ENCODE measurements at places on chromosomes 7 and 10.

DNA sequence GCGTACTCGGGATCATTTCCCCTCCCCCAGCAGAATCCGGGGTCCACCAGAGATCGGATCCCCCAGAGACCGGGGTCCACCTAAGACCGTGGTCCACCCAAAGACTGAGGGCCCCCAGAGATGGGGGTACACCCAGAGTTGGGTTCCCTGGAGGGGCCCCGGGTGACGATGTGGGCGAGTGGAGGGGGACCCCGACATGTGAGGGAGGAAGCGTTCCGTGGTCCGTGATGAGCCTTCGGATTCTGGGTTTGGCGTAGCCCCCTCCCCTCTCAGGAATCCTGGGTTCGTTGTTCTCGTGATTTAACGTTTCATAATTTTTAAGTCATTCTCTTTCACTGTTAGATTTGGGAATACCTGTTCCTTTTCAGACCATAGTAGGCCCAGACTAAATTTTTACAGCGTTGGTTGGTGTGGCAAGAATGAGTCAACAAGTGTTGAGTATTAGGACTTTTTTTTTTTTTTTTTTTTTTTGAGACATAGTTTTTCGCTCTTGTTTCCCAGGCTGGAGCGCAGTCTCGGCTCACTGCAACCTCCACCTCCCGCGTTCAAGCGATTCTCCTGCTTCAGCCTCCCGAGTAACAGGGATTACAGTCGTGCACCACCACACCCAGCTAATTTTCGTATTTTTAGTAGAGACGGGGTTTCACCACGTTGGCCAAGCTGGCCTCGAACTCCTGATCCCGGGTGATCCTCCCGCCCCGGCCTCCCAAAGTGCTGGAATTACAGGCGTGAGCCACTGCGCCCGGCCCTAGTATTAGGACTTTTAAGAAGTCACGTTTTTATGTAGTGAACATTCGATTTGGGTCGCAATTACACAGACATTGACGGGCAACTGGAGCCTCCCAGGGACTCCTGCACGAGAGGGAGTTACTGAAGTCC lies 672 bp downstream of the GTPBP4 start:
- no peak for DNase-seq

- DNase-seq: no peak
Observed at GRCh38 chr7:148919859-148920258, 35.8 kb upstream of the EZH2 start.

- DNase-seq: no peak
Observed at GRCh38 chr7:120760050-120760449, 97.9 kb downstream of the TSPAN12 start.

DNA sequence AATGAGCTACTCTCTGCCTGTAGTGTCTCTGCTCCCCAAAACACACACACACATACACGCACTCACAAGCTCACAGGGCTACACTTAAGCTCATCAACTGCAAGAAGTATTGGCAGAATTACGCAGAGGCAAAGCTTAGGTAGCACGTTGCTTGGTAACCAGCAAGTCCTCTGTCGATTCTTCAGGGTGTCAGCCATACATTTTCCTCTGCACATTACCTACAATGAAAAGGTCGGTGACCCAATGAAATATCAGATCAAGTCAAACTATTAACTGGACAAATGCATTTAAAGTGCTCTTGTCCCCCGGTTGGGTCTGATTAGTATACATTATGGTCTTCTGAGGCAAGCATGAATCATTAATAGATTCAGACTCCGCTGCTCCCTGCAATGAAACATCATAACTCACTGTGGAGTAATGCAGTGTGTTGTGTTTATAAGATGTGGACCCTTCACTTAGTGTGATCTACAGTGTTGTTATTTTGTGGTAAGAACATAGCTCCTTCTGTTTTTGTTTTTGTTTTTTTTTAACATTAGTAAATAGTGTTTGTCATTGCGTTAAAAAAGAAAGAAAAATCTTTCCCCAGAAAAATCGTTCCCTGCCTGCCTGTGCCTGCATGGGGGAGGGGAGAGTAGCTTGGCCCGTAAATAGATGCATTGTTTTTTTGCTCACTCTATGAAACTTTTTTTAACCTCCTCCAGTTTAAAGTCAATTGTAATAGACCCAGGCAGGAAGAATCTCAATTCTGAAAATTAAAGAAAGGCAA lies 325.5 kb downstream of the SFMBT2 start:
- DNase-seq: no peak

Measured in activated naive CD4-positive, alpha-beta T cell (primary cell).